ENCODE measurements at places on chromosomes 2 and 18.

DNA sequence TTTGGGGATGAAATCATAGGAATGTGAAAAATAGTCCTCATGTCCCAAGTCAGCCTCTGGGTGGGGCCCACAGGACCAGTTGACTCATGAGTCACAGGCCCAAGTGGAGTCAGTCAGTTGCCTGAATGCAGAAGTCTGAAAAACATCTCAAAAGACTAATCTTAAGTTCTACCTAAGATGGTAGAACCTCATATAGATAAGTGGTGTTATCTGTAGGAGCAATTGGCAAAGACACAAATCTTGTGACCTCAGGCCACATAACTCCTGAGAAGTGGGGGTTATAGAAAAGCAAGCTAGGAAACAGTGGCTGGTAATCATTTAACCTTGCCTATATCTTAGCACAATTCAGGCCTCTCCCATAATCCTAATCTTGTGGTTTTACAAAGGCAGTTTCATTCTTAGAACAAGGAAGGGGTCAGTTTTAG, 257.1 kb upstream of the SPOPL start:
- no peak overlapping the region for H3K27ac ChIP-seq
- no peak for DNase-seq

- no peaks in the 10 kb centered on the region for H3K36me3 ChIP-seq
- no peaks in the 10 kb centered on the region for H3K27me3 ChIP-seq
- no peak overlapping the region for H3K27ac ChIP-seq
- peaks cover 8% of the 10 kb centered on the region for H3K4me1 ChIP-seq
- no peak for DNase-seq
- H3K4me3 ChIP-seq: no peak overlapping the region
Measured at GRCh38 chr2:172210599-172210998, 107.9 kb upstream of the DLX2 start.

- H3K27ac ChIP-seq: no peak overlapping the region
- no peak for DNase-seq
Measured at GRCh38 chr18:4207383-4207985, 247.6 kb downstream of the DLGAP1 start.

DNA sequence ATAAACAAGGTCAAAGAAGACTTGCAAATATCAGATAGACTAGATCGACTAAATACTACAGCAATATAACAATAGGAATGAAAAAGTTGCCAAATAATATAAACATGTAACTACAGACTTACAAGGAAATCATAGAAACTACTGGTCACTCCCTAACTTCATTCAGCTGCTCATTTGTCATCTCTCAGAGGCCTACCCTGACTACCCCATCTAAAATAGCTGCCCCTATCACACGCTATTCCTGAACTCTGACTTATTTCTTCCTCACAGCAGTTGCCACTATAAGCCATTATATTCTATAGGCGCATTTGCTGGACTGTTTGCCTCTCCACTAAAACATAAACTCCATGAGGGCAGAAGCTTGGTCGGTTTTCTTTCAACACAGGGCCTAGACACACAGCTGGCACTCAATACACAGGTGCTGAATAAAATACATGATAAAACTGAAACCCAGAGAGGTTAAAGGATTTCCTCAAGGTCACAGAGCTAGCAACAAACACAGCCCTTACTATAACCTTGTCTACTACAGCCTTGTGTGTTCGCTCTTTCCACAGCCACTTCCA, 1.8 kb downstream of the STRN start:
- H3K27me3 ChIP-seq: no peaks in the 10 kb centered on the region
- DNase-seq: no peak
- H3K4me1 ChIP-seq: peaks cover 2% of the 10 kb centered on the region
- peak overlapping the region; percentile 91 for H3K4me3 ChIP-seq

DNA sequence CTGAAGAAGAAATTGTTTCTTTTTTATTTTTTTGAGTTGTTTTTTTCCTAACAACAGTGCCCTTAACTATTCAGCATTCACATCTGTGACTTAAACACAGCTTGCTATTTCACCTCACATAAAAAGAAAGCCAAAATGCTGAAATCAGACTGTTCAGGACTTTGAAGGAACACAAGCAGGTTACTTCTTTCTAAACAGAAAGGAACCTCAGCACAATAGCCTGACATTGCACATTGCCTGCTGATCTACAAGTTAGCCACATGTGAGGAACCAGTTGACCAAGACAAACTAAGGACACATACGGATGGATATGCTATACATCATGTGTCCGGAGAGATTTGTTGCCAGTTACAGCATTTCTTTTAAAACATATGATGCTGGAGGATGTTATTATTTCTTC, 331.1 kb downstream of the FSIP2 start:
- no peaks in the 10 kb centered on the region for H3K36me3 ChIP-seq
- H3K4me3 ChIP-seq: no peak overlapping the region
- no peaks in the 10 kb centered on the region for H3K4me1 ChIP-seq

GRCh38 chr2:193141-193671, 70.6 kb downstream of the SH3YL1 start:
- no peaks in the 10 kb centered on the region for H3K27me3 ChIP-seq
- no peaks in the 10 kb centered on the region for H3K4me1 ChIP-seq

- no peaks in the 10 kb centered on the region for H3K4me1 ChIP-seq
- H3K4me3 ChIP-seq: no peak overlapping the region
- no peak for DNase-seq
- H3K36me3 ChIP-seq: no peaks in the 10 kb centered on the region
- no peaks in the 10 kb centered on the region for H3K27me3 ChIP-seq
Measured at GRCh38 chr2:59177748-59178147, 936.6 kb upstream of the FANCL start.

DNA sequence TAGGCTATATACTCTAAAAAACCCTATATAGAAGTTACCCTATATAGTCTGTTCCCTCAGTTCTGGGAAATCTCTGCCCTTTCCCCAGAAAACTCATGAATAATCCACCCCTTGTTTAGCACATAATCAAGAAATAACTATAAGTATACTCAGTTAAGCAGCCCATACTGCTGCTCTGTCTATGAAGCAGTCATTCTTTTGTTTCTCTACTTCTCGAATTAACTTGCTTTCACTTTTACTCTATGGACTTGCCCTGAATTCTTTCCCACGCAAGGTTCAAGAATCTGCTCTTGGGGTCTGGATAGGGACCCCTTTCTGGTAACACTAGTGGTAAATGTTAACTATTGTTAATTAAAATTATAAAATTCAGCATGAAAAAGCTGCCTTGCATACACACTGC, 17.4 kb upstream of the AP1S3 start:
- no peak for DNase-seq
- no peak overlapping the region for H3K27ac ChIP-seq
- no peaks in the 10 kb centered on the region for H3K27me3 ChIP-seq
- H3K36me3 ChIP-seq: no peaks in the 10 kb centered on the region
- H3K4me3 ChIP-seq: no peak overlapping the region

- no peaks in the 10 kb centered on the region for H3K27me3 ChIP-seq
- H3K27ac ChIP-seq: no peak overlapping the region
- H3K4me3 ChIP-seq: no peak overlapping the region
- no peaks in the 10 kb centered on the region for H3K36me3 ChIP-seq
- no peak for DNase-seq
Measured at GRCh38 chr18:39692367-39693015, 2126.9 kb upstream of the CELF4 start.

Measured in fibroblast of lung (primary cell).